ENCODE measurements at places on chromosomes 6 and 20.

DNA sequence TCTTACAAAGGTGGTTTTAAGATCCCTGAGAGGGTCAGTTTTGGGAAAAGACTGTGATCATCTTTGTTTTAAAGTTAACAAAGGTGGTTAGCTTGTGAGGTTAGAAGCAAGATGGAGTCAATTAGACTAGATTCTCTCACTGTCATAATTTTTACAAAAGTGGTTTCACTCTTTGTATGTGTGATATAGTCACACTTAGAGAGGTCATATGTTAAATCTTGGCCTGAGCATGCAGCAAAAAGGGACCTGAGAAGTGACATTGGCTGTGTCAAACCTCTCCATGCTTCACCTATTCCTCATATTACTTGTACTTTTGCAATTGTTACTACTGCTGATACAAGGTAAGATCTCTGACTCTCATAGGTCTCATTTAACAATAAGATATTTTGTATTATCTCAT lies 368.0 kb downstream of the TBC1D32 start:
- DNase-seq, result no peak

DNA sequence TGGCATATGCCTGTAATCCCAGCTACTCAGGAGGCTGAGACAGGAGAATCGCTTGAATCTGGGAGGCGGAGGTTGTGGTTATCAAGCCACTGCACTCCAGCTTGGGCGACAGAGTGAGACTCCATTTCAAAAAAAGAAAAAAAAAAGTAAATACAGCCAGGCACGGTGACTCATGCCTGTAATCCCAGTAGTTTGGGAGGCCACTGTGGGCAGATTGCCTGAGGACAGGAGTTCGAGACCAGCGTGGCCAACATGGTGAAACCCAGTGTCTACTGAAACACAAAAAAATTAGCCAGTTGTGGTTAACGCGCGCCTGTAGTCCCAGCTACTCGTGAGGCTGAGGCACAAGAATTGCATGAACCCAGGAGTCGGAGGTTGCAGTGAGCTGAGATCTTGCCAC lies 1.5 kb upstream of the NINL start:
- no peak for DNase-seq

DNA sequence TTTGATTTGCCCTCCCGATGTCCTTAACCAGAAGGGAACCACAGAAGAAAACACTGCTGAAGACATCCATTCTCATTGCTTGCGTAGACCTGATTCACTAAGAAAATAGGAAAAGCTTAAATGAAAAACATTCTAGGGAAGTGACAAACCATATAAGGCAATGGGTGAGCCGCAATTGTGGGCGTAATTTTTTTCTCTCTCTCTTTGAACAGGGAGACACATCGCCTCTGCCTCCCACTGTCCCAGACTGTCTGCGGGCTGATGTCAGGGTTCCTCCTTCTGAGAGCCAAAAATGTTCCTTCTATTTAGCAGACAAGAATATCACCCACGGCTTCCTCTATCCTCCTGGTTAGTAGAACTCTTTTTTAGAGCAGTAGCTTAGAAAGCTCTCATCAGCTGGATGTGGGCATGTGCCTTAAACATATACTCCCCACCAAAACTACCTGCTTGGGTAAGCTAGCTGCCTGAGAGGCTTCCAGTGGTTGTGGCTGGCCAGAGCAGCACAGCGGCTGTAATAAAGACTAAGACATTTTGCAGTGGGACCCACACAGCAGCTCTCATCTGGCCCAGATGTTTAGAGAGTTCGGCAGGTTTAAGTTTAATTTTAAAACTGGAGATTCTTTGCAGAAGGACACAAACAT lies 22.7 kb upstream of the CTAGE9 start:
- no peak for DNase-seq

- DNase-seq, result no peak
Observed at GRCh38 chr6:114240796-114241195, 102.0 kb downstream of the HS3ST5 start.

- DNase-seq, result no peak
Observed at GRCh38 chr20:32558526-32558925, 26.6 kb downstream of the NOL4L start.

- DNase-seq, result no peak
Observed at GRCh38 chr20:62445553-62446340, 18.4 kb upstream of the RBBP8NL start.

GRCh38 chr20:48622421-48622820 lies 205.4 kb downstream of the PREX1 start:
- DNase-seq, result no peak

DNA sequence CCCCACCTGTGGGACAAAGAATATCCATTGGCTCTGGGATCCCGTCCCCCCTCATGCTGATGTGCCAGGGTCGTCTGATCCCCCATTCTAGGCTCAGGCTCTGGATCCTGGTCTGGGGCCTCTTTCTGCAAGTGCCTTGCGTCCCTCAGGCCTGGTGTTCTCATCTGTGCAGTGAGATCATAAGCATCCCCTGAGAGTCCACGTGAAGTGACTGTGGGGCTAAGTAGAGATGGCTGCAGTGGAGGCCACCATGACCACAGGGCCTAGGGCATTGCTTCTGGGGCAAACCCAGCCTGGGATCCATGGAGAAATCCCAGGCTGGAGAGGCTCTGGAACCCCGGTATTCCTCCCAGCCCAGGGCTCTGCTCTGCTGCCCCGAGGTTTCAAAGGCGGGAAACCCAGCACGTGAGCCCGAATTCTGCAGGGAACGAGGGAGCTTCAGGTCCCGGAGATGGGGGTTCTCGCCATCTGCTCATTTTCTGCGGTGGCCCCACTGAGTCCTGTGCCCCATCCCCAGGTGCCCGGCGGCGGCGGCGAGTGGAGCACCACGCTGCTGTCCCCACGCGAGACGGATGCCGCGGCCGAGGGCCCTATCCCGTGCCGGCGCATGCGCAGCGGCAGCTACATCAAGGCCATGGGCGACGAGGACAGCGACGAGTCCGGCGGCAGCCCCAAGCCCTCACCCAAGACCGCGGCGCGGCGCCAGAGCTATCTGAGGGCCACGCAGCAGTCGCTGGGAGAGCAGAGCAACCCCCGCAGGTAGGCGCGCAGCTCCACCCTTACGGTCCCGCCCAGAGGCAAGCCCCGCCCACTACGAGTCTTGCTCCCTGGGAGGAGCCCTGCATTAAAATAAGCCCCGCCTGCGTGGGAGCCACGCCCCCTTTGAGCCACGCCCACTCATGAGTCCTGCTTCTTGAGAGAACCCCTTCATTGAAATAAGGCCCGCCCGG lies 105.5 kb upstream of the MYL9 start:
- peak; percentile 81 for DNase-seq

DNA sequence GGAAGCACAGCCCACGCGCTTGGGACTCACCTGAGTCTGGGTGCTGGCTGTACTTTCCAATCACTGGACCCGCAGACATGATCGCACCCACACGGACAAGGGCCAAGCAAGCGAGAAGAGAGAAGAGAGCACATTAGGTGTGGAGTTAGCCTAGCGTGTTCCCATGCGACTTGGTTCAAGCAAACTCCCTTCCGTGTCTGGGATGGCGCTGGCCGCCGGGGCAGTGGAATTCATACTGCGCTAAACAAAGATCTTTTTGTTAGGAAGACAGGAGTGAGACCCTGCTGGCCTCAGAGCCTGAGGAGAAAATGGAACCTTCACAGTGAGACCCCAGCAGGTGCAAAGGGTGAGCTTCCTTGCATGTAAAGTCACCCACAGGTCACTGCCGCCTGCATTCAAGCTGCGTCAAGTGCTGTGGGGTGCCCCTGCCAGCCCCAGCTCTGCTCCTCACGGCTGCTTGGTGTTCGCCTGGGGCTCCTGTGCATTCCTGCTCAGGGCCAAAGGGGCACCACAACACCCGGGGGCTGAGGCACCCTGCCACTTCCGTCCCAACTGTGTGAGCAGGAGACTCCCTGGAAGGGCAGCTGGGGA lies 26.4 kb downstream of the PSMG4 start:
- DNase-seq, result no peak

DNA sequence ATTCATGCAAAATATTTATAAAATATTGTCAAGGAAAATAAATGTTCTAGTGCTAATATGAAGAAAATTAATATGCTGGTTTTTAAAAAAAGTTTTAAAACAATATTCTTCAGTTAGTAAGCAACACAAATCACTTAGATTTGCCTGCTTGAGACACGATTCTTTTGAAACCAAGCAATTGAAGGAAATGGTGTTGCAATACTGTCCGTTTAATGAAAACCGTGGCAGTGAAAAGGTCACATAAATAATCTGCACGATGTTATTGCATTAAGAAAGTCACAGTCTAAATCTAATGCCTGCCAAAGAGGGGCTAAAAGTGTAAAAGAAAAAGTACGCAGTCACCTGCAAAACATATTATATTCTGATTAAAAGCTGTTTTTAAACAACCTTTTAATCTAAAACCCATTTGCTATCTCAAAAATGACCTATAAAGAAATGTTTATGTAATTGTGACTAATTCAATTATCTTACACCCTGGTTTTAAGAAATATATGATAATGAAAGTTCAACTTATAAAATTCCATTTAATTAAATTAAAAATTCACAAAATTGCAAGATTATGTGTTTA lies 143.0 kb downstream of the GMDS start:
- DNase-seq, result no peak

DNA sequence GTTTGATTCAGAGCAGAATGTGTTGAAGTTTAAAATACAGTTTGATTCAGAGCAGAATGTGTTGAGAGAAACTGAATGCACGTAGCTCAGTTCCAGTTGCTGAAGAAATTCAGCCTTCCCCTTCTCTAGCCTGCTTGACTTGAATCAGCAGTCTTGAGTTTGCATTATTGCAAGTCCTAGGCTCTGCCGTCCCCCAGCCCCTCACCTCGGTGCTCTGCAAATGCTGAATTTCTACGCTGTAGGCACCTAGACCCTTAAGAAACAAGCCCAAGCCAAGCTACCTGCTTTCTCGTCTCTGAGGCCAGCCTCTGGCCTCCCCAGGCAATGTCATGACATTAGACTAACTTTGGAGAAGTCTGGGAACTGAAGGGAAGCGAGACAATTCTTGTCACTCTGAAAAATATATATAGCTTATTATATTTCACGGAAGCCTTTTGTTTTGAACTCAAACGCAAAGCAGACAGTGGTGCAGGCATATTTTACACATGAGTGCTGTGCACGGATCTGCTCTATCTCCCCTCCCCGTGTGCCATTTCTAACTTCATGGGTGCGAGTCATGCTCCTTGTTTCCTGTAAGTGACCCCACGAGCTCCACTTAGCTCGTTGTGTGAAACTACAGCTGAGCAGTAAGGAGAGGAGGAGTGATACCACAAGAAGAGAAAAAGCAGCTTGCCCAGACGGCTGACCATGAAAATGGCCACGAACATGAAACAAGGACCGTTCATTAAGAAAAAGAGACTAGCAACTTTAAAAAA lies 71.4 kb upstream of the DUSP22 start:
- no peak for DNase-seq

GRCh38 chr6:134347885-134348805 lies 30.2 kb upstream of the SGK1 start:
- no peak for DNase-seq
